ENCODE measurements at places on chromosomes 11 and 22. TPM values are rescaled to one million over a fixed set of nuclear protein-coding genes. Genes with fewer than 3 reads are reported as not detected.

DNA sequence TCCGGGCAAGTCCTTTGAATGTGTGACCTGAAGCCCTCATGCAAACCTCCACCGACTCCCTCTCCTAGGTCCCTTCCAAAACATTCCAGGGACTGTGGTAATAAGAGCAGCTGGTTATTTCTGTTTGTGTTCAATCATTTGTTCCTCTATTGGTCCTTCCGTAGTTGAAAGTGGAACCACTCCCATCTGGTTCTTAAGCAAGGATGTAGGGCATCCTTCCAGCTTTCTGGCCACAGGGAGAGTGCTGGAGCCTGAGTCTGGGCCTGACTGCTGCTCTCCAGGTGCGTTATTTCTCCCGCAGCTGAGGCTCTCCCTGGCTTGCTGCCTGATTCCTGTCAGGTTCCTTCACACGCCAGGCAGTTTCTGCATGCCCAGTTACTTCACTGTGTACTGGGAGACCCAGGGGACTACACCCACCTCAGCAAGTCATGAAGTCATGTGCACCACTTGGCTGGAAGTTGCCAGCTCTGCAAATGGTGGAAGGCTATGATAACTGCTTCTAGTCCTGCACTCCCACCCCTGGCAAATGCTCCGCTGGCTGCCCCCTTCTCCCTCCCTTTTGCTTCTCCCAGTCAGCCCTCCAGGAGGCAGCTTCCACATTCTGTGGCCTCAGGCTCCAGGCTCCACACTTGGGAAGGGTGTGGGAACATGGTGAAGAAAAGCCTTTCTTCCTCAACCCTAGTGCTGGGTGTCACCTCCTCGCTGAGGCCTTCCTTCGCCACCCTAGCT, 4.0 kb upstream of the ALX4 start:
- no peak for DNase-seq
- no peak overlapping the region for H3K4me3 ChIP-seq
- H3K27me3 ChIP-seq = peaks cover 88% of the 10 kb centered on the region

SOX6 gene
- total RNA-seq = 46.1 TPM

GRCh38 chr11:1206391-1207271, 16.2 kb upstream of the MUC5B start:
- H3K36me3 ChIP-seq = peaks cover 3% of the 10 kb centered on the region
- no peak overlapping the region for H3K27ac ChIP-seq
- peaks cover 17% of the 10 kb centered on the region for H3K27me3 ChIP-seq
- H3K4me1 ChIP-seq = no peaks in the 10 kb centered on the region

DNA sequence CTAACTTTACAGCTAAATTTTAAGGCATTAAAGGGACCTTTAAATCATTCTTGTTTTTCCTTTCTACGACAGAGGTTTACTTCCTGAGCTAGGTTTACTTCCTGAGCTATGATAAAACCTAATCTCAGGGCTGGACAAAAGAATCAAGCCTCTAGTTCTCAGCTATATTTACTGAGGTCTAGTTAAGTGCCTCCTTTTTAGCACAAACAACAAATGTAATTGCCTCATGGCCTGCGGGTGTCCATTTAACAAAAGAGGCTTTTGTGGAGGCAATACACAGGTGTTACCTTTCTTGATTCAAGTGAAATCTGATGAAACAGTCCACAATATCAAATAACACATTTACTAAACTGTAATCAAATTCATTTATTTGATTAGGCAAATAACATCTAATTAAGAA, 67.3 kb downstream of the IMMP1L start:
- H3K27ac ChIP-seq = no peak overlapping the region
- no peak overlapping the region for H3K4me3 ChIP-seq
- DNase-seq = no peak
- no peaks in the 10 kb centered on the region for H3K27me3 ChIP-seq
- H3K4me1 ChIP-seq = peaks cover 27% of the 10 kb centered on the region
- H3K36me3 ChIP-seq = no peaks in the 10 kb centered on the region

DNA sequence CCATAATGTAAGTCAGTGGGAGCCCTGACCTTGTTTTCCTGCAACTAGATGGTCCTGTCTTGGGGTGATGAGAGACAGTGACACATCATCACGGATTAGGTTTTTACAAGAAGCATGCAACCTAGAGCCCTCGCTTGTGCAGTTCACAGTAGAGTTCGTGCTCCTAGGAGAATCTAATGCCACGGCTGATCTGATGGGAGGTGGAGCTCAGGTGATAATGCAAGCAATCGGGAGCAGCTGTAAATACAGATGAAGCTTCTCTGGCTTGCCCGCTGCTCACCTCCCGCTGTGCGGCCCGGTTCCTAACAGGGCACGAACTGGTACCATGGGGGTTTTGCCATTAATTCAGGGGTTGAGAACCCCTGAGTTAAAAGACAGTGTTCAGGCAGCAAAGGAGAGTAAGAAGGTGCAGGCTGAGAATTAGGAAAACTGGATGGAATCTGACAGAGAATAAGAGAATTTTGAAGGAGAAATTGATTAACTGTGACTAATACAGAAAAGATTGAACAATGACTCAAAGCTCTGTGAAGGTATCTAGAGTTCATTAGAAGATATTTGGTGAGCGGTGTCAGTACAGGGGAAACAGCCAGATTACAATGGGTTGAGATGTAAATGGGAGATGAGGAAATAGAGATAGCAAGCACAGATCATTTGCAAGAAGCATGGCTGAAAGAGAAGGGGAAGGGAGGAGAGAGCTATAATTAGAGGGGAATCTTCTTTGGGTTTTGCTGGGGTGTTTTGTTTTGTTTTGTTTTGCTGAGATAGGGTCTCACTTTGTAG, 21.0 kb downstream of the WEE1 start:
- H3K4me3 ChIP-seq = no peak overlapping the region
- no peak for DNase-seq
- no peak overlapping the region for H3K27ac ChIP-seq
- H3K27me3 ChIP-seq = no peaks in the 10 kb centered on the region
- no peaks in the 10 kb centered on the region for H3K36me3 ChIP-seq

DNA sequence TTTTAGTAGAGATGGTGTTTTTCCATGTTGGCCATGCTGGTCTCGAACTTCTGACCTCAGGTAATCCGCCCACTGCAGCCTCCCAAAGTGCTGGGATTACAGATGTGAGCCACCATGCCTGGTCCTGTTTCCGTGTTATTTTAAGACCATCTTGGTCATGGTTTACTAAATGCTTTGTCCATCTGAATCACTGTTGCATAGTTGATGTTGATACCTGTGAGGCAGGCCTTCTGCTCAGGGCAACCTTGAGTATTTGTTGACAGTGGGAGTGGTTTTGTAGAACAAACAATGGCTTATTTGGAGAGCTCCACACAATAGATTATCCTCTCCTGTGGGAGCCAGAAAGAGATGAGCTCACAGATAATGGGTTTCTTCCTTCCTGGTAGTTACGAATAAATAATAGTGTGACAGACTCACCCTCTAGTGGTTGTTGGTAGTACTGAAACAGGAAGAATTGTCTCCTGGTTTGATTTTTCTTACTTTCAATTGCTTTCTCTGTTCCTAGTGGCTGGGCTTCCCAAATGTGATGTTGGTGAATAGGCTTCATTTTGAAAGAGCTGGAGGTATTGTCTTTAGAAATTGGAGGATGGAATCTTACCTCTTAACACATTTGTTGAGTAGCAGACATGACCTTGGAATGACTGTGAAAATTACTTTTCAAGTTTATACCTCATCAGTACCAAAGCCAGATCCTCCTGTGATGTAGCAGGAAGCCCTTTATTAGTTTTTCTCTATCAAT, 39.0 kb downstream of the CTNND1 start:
- H3K27me3 ChIP-seq = no peaks in the 10 kb centered on the region
- H3K36me3 ChIP-seq = peaks cover 36% of the 10 kb centered on the region
- H3K4me1 ChIP-seq = peaks cover 31% of the 10 kb centered on the region
- no peak for DNase-seq
- no peak overlapping the region for H3K4me3 ChIP-seq
- peak overlapping the region; percentile 37 for H3K27ac ChIP-seq

- no peak overlapping the region for H3K4me3 ChIP-seq
- DNase-seq = no peak
- peak overlapping the region; percentile 53 for H3K27ac ChIP-seq
These were observed 71.6 kb upstream of the AKIP1 start for GRCh38 chr11:8839306-8839956.

- H3K27ac ChIP-seq = peak overlapping the region; percentile 25
- peaks cover 2% of the 10 kb centered on the region for H3K36me3 ChIP-seq
- H3K4me1 ChIP-seq = peaks cover 39% of the 10 kb centered on the region
- peak; percentile 59 for DNase-seq
These were observed 33.7 kb upstream of the LINC01488 start for GRCh38 chr11:69447786-69448185.

DNA sequence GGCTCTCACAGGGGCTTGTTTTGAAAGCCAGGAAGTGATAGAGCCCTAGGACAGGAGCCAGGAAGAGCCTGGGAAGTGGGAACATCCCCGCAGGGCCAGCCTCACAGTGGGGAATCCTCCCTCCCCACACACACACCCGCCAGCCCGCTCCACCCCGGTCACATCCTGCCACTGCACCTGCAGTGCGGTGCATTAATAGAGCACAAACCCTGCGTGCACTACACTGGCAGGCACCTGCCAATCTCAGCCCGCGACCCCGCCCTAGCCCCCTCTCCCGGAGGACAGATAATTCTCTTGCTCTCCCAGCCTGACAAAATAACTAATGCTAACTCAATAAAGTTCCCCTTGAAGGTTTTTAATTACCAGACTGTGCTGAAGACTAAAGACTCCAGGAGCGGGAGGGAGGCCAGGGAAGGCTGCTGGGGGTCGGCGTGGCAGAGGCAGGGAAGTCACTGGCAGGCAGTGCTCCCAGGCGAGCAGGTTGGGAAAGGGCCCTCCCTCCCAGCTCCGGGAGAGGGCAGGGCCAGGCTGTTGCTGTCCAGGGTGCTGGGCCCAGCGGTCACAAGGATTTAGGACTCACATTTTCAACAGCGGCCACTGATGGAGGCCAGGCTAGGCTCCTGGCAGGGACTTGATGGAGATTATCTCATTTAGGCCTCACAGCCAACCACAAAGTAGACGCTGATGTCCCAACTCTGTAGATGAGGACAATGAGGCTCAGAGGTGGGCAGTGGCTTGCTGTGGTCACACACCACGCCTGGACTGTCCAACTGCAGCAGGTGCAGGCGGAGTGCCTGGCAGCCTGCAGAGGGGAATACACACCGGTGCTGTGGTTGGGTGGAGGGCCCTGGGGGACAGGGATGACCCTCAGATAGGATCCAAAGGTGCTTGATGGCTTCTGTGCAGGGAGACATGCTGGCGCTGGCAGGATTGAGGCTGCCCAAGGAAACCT, 23.9 kb upstream of the TCF20 start:
- H3K4me3 ChIP-seq = no peak overlapping the region
- H3K4me1 ChIP-seq = peaks cover 4% of the 10 kb centered on the region
- H3K27me3 ChIP-seq = peaks cover 1% of the 10 kb centered on the region

- peaks cover 54% of the 10 kb centered on the region for H3K4me1 ChIP-seq
- no peaks in the 10 kb centered on the region for H3K27me3 ChIP-seq
- peak overlapping the region; percentile 98 for H3K27ac ChIP-seq
- H3K4me3 ChIP-seq = peak overlapping the region; percentile 97
- DNase-seq = no peak
These were observed 857 bp downstream of the ARCN1 start for GRCh38 chr11:118572981-118573550.

DNA sequence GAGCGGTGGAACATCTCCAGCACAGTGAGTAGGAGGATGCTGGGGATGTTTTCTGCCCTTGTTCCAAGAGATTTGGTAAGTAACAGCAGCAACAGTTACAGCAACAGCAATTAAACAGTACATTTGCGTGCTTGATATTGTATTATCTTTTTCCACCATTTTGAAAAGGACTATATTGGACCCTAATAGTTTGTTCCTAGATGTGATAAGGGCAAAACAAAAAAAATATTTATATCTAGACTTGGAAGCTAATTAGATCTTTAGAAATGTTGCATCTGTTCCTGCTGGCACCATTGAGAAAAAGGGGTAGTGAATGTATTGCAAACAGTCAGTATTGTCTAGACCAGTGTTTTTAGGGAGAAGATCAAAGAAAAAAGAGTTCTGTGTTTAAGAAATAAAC, 759.9 kb downstream of the JRKL start:
- no peaks in the 10 kb centered on the region for H3K4me1 ChIP-seq
- DNase-seq = no peak
- H3K4me3 ChIP-seq = no peak overlapping the region
- peaks cover 5% of the 10 kb centered on the region for H3K27me3 ChIP-seq
- H3K27ac ChIP-seq = no peak overlapping the region

- H3K27me3 ChIP-seq = peaks cover 14% of the 10 kb centered on the region
- no peaks in the 10 kb centered on the region for H3K4me1 ChIP-seq
- no peak overlapping the region for H3K27ac ChIP-seq
- no peaks in the 10 kb centered on the region for H3K36me3 ChIP-seq
- no peak for DNase-seq
- H3K4me3 ChIP-seq = no peak overlapping the region
These were observed 190.5 kb downstream of the C11orf87 start for GRCh38 chr11:109612496-109612895.

OR4C13 gene
- not detected for total RNA-seq

GRCh38 chr11:69385832-69386427, 92.0 kb downstream of the MYEOV start:
- H3K4me1 ChIP-seq = no peaks in the 10 kb centered on the region
- no peak overlapping the region for H3K27ac ChIP-seq
- no peak overlapping the region for H3K4me3 ChIP-seq
- peak; percentile 66 for DNase-seq

DNA sequence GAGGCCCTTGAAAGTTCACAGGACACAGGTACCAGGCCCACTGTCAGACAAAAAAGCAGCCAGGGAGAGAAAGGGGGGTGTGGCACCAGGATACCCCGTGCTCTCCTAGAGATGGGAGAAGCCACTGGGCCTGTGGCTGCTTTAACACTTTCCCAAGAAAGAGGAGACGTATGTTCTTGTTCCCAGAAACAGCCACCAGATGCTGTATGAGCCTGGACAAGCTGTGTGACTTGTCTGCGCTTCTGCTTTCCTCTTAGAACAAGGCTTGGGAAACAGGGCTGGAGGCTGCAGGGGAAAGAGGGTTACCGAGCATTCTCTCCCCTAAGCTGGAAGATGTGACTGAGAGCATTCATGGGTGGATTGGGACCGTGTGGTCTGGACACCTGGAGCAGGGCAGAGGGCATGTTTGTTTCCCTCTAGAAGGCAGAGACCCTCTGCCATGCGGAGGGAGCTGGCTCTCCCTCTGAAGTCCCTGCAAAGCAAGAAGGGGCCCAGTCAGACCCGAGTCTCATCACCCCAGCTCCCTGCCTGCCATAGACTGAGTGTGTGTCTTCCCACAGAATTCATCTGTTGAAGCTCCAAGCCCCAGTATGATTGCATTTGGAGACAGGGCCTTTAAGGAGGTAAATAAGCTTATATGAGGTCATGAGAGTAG, 74.1 kb downstream of the TRIM29 start:
- no peak for DNase-seq
- no peaks in the 10 kb centered on the region for H3K36me3 ChIP-seq
- H3K27ac ChIP-seq = no peak overlapping the region

GRCh38 chr22:17159504-17159951, 451 bp upstream of the HDHD5 start:
- peaks cover 22% of the 10 kb centered on the region for H3K4me1 ChIP-seq
- H3K4me3 ChIP-seq = peak overlapping the region; percentile 86
- peak overlapping the region; percentile 54 for H3K27ac ChIP-seq
- no peak for DNase-seq
- no peaks in the 10 kb centered on the region for H3K27me3 ChIP-seq
- no peaks in the 10 kb centered on the region for H3K36me3 ChIP-seq
